Omental fat pad (tissue), 4 donors: ENCODE measurements at places on chromosomes 2 and 18.

DNA sequence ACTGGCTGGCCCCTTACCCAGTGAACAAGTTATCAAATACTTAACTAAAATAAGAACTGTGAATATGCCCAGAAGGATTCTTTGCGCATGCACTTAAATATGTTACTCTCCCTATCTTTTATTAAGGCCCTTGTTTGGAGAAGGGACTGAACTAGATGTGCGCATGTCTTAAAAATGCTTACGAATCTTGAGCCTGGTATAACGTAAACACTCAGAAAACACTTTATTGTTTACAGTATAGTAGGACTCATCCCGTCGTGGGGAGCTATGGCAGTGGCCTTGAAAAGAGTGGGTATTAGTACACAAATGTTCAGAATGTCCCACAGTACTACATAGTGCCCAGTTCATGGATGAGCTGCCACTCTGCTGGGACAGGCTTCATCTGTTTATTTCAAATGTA, 75.9 kb upstream of the MAP4K3 start:
- DNase-seq: no peak

- DNase-seq: no peak
Observed at GRCh38 chr18:48453330-48454066, 44.3 kb upstream of the ZBTB7C start.

- DNase-seq: no peak
Observed at GRCh38 chr2:216830346-216830745, 29.5 kb downstream of the TNP1 start.

GRCh38 chr2:20198001-20198400, 26.9 kb downstream of the SDC1 start:
- no peak for DNase-seq
